Left renal cortex interstitium (tissue), 4 donors: ENCODE measurements at places on chromosomes 13 and 19.

GRCh38 chr19:48348737-48349136, 15.0 kb downstream of the TMEM143 start:
- DNase-seq = no peak

- no peak for DNase-seq
Observed at GRCh38 chr13:57918913-57919312, 287.4 kb downstream of the PCDH17 start.

DNA sequence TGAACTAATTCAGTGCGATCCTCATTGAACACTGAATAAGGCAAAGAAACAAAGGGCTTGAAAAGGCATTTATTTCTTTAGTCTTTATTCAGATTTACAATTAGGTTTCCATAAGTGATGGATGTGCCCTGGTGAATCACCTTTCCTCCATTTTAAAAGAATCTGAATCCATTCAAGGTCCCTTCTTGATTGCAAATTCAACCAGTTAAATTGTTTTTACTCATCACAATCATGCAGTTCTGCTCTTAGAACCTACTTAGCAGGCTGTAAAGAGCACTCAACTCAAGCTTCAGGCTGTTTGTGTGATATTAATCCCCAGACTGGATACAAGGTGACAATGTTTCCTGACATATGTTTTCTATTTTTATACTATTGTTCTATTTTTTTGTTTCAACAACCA, 321.0 kb downstream of the TBC1D4 start:
- DNase-seq = no peak

- DNase-seq = no peak
Observed at GRCh38 chr13:80684217-80684991, 343.5 kb upstream of the SPRY2 start.

DNA sequence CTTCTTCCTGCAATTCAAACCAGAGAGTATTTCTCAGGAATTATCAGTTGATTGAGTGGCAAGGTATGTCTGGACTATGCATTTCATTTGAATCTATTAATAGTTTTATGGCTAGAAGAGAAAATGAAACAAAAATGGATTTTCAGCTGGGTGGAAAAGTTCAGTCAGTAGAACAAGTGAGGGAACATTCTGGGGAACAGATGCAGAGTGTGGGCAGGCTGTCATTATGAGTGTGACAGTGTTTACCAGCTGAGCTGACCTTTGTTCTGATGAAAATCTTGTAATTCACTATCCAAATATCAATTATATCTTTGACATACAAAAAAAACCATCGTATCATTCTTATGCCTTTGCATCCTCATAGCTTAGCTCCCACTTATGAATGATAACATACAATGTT, 2.6 kb upstream of the CLC start:
- no peak for DNase-seq

DNA sequence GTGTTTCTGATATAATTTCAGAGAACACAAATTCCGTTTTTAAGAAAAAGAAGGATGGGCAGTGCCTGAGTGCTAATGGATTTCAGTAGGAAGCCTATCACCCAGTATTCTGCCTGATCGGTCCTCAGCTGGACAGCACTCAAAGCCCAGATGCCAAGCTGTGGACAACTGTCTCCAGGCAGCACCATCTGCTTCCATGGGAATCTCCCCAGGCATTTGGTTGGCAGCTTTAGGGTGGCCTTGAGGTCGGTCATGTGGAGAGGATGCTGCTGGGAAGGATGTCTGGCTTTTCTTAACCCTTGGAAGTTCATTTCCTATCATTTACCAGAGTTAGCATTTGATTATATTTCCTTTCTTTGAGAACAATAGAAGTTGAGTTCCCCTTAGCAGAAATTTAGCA, 311.7 kb downstream of the TBC1D4 start:
- DNase-seq = no peak

GRCh38 chr13:36847606-36848005, 28.6 kb downstream of the RFXAP start:
- DNase-seq = no peak
